ENCODE measurements at places on chromosomes 12 and 14.

DNA sequence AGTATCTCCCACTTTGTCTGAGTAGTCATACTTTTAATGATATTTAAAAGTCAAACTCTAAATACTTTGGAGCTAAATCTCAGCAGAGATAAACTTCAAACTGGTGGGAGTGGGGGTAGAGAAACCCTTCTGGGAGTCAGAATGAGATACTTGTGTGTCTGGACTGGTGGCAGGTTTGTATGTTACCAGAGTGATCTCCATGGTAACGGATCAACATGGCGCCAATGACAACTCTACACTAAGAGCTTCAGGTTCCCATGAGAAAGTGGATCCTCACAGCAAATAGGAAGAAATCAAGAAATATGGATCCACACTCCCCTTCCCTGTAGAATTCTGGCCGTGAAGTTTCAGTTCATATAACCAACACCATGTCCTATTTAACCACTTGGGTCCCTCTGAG is 121.9 kb downstream of the ETV6 start:
- DNase-seq, result no peak

GRCh38 chr12:117684471-117684870 is 284.3 kb downstream of the KSR2 start:
- DNase-seq, result no peak

GRCh38 chr14:102374264-102374663 is 11.5 kb downstream of the TECPR2 start:
- DNase-seq, result no peak

- DNase-seq, result no peak
Observed at GRCh38 chr14:57560681-57561080, 67.0 kb upstream of the CCDC198 start.

DNA sequence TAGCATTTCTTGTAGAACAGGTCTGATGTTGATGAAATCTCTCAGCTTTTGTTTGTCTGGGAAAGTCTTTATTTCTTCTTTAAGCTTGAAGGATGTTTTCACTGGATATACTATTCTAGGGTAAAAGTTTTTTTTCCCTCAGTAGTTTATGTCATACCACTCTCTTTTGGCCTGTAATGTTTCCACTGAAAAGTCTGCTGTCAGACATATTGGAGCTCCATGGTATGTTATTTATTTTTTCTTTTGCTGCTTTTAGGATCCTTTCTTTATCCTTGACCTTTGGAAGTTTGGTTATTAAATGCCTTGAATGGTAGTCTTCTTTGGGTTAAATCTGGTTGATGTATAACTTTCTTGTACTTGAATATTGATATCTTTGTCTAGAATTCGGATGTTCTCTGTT is 306.1 kb downstream of the FUT8 start:
- DNase-seq, result no peak

GRCh38 chr14:58707949-58708348 is 70.2 kb downstream of the DACT1 start:
- DNase-seq, result no peak

- DNase-seq, result no peak
Observed at GRCh38 chr12:113393749-113394148, 9.9 kb downstream of the SDS start.

DNA sequence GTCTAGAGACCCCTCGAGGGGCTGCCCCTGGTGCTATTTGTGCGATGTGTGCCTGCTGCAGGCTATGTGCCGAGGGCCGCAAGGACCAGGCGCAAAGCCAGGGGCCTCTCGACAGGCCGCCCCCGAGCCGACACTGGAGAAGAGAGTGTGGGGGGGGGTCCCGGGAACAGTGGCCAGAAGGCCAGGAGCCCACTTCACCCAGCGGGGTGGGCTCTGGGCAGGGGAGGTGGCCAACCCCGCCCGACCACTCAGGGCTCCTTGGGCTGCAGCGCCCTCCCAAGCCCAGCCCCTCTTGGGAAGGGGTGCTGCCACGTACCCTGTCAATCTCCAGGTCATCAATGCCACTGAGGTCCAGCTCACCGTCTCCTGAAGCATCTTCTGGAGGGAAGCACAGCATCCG is 28.6 kb upstream of the BTBD6 start:
- DNase-seq, result no peak

GRCh38 chr14:96422992-96423391 is 31.1 kb downstream of the AK7 start:
- DNase-seq, result no peak
